NCI-H1694 (cell line): ENCODE measurements at places on chromosomes 7 and 10.

- no peak for DNase-seq
These were observed 148.7 kb downstream of the ZMYND11 start for GRCh38 chr10:283916-284356.

DNA sequence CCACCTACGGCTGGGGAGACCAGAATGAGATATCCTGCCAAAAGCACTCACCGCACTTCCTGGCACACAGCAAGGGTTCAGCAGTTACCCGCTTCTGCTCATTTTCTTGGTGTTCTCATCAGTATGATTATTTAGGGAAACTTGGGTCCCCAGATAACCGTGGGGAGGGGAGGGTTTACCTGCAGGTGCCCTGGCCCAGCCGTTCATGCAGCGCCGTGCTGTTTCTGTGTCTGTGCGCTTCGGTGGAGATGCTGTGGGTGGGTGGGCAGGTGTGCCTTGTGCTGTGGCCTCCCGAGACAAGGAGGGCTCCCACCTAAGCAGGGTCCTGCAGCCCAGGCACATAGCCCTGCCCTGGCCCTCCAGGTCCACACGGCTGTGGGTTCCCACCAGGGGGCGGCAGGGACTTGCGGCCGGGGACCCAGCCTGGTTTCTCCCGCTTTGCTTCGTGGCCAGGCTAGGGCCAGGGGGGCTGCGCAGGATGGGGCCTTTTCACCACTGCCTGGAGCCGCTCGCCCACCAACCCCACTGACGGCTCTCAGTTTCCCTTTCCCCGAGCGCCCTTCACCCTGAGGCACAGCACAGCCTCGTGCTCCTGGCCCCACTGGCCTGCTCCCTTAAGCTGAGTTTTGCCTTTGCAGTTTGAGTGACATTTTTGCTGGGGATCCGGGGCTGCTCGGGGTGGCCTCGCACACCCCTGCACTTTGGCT, 78.5 kb downstream of the LHPP start:
- no peak for DNase-seq

DNA sequence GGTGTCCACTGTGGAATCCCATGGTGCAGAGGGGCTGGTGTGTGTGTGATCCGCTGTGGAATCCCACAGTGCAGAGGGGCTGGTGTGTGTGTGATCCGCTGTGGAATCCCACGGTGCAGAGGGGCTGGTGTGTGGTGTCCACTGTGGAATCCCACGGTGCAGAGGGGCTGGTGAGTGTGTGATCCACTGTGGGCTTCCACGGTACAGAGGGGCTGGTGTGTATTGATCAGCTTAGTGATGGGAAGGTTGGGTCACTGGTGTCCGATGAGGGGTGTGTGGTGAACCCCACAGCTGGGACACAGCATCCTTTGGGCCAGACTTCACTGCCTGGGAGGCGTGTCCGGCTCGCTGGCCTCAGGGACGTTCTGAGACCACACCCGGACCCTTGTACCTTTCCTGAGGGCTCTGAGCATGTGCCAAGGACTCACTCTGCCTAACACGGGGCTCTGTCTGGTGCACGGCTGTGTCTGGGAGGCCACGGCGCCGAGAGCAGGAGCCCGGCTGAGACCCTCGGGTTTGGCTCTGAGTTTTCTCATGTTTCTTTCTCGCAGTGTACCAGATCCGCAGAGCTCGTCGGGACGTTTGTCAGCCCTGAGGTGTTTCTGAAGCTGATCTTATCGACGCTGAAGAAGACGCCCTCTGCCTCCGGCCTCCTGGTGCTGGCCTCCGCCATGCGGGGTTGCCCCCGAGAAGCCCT, 29.3 kb upstream of the PRKAR1B start:
- no peak for DNase-seq

- no peak for DNase-seq
These were observed 97.7 kb upstream of the FGFR2 start for GRCh38 chr10:121695731-121696464.

- no peak for DNase-seq
These were observed 75.3 kb downstream of the SVOPL start for GRCh38 chr7:138625849-138626230.
